NCI-H2029 (cell line): ENCODE measurements at places on chromosomes 2 and 18.

GRCh38 chr2:3959372-3959771 is 256.0 kb downstream of the DCDC2C start:
- DNase-seq: peak; percentile 10

DNA sequence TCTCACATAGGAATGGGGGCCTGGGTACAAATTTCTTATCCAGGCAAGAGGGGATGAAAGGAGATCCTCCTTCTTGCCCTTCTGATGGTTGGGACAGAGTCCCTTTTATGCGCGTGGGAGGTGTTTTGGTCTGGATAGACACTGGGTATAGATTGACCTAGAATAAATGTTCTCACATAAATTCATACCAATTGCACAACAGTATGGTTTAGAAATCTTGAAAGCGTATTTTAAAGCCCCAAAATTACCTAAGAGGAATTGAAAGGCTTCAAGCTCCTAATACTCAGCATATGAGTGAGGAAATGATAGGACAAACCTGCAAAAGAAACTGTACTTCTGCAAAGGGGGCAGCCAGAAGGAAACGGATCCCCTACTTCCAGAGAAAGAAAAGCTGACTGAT is 2.6 kb upstream of the BCL2 start:
- DNase-seq: no peak

GRCh38 chr2:209977386-209978239 is 24.8 kb upstream of the RPE start:
- no peak for DNase-seq

DNA sequence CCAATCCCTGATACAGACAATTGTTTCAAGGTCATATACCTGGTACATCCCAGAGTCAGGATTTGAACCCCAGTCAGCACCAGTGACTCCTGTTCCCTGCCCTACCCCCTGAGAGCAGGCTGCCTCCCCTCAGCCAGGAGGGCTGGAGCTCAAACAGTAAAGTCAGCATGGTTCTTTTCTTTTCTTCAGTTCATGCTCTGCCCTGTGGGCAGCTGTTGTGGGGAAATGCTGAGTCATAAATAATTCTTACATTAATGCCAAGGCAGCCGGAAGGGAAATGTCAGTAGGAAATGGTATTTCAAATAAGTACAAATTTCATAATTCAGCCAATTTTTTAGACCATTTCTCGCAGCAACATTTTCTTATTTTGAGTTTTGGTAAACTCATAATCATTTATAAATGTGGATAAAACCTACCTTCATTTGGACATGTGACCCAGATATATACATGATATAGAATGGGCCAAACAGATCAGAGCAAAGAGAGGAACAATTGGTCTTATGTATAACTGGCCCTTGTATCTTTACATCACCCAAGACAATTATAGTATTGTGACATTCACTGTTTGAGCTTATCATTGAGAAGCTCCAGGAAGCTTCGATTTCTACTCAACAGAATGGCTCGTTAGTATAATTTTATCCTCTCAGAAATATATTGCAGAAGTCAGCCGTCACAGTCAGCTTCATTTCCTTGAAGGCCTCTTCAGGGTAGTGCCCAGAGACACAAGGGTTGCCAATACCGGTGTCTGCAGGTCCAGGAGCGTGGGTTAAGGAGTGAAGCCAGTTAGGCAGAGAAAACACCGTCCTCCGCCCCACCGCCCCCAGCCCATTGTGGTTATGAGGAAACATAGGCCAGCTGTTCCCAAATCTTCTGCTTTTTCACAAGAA is 28.0 kb upstream of the SCYGR1 start:
- no peak for DNase-seq

DNA sequence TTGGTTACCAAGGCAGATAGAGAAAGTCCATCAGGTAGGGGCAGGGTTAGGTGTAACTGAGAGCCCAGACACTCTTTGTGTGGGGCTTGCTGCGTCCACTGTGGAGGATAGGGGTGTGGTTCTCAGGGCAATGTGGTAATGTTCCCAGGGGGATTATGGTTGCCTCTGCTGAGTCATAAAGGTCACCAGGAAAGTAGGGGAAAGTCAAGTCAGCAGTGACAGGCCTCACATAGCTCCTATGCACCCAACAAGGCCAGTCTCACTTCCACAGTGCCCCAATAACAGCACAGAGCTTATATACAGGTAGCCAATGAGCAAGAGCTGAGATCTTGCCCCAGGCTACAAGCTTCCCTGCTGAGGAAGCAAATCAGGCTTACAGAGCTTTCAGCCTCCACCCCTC is 1438.0 kb upstream of the ZEB2 start:
- DNase-seq: no peak

- peak; percentile 38 for DNase-seq
Measured at GRCh38 chr2:20322527-20323300, 27.9 kb downstream of the PUM2 start.

- no peak for DNase-seq
Measured at GRCh38 chr18:40259115-40259835, 1695.8 kb upstream of the PIK3C3 start.

DNA sequence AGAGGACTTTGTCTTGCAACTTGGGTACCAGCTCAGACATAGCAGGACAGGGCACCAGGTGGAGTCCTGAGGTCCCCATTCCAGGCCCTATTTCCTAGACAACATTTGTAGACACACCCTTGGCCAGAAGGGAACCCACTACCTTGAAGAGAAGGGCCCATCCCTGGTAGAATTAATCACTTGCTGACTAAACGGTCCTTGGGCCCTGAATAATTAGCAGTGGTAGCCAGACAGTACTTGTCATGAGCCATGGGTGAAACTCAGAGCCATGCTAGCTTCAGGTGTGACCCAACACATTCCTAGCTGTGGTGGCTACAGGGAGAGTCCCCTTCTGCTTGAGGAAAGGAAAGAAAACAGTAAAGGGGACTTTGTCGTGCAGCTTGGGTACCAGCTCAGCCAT is 28.5 kb upstream of the ACTR2 start:
- DNase-seq: no peak

DNA sequence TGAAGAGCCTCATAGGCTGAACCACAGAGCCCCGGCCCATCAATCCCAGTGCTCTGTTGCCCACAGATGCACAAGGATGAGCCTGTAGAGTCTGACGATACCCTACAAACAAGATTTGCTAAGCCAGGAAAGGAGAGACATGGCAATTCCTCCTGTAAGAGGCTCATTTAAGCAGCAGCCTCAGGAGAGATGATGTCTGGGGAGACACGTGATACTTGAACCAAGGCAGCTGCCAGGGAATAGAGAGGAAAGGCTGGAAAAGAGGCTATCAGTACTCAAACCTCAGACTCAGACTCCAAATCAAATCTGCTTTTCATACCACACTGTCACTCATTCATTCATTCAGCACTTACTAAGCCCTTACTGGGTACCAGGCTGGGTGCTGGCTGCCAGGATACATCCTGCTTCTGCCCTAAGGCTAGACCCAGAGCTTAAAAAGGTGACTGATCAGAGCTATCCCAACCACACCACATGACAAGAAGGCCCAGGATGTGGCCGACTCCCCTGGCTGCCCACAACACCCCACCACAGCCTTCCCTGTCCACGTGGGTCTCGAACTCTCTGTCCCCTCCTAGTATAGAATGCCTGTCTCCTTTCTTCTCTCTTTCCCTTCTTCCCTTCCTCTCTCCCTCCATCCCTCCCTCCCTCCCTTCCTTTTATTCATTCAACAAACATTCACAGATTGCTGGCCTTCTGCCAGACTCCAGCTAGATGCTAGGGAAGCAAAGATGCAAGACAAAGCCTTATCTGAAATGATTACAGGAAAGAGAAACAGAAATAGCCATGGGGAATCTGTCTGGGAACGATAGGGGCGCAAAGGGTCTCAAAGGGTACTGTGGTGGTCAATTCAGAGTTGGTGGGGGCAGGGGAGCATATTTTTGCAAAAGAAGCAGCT is 23.4 kb upstream of the KCNK3 start:
- no peak for DNase-seq

GRCh38 chr2:147773479-147773878 is 71.3 kb upstream of the ACVR2A start:
- no peak for DNase-seq

DNA sequence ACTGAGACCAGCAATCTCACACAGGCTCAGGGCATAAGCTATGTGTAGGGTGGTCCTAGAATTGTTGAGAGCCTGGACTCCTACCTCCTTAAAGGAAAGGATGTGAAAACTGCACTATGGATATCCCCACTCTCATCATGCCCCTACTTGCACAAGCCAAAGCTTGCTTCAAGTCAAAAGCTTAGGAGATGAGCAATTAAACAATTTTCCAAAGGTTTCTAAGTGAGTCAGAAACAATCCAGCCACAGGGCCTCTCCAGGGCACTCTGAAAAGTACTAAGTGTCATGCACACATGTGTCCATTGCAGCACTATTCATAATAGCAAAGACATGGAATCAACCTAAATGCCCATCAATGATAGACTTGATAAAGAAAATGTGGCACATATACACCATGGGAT is 215.4 kb downstream of the AFF3 start:
- DNase-seq: no peak

- no peak for DNase-seq
Measured at GRCh38 chr2:35871672-35872071, 483.9 kb upstream of the CRIM1 start.

DNA sequence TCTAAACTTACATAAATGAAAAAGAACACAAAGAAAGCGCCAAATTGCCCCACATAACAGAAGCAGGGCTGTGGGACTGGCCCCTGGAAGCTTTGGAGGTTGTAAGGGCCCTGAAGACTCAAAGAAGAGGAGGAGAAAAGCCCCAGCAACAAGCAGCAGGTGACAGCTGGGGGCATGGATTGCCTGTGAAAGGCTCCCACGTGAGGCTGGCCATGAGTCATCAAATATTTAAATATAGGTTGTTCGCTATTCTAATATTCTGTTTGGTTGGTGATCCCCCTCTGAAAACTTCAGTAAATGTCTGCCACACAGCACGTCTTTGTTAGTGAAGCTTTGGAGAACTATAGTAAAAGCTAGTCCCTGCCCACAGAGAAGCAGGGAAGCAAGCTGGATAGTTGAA is 132.4 kb downstream of the MREG start:
- DNase-seq: no peak
